CD4-positive, alpha-beta T cell treated with Interleukin-4 for 1 hour (primary cell): ENCODE measurements at places on chromosomes 5 and 9.

- no peak for DNase-seq
Measured at GRCh38 chr9:104808035-104808614, 44.2 kb downstream of the NIPSNAP3B start.

DNA sequence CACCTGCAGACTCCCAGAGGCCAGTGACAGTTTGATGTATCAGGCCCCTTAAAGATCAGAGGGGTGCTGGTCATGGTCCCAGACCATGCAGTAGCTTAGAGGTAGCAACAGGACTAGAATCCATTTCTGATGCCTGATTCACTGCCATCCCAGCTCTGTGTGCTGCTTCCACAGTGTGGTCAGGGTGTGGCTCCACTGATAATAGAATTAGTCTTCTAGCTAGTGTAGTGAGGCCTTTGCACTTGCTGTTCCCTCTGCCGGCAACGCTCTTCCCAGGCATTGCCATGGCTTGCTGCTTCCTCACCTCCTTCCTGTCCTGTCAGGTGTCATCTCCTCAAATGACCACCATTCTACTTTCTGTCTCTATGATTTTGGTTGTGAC, 15.8 kb downstream of the PPARGC1B start:
- DNase-seq: no peak

DNA sequence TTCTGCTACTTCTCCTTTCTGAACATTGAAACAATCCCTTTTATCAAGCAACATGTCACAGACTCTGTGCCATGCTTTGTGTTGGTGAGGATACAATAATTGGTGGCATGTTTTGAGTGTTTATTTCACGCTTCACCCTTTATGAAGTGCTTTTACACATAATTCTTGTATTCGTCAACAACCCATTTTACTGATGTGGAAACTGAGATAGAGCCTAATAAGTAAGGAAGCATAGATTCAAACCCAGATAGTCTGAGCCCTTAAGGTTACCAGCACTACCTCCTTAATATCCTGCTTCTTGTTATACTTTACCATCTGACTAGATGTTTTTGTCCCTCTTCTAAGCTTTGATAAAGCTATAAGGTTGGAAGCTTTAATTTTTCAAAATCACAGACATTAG, 49.3 kb upstream of the TTC23L start:
- DNase-seq: no peak

- DNase-seq: no peak
Measured at GRCh38 chr9:127535834-127536233, 76.2 kb upstream of the STXBP1 start.

DNA sequence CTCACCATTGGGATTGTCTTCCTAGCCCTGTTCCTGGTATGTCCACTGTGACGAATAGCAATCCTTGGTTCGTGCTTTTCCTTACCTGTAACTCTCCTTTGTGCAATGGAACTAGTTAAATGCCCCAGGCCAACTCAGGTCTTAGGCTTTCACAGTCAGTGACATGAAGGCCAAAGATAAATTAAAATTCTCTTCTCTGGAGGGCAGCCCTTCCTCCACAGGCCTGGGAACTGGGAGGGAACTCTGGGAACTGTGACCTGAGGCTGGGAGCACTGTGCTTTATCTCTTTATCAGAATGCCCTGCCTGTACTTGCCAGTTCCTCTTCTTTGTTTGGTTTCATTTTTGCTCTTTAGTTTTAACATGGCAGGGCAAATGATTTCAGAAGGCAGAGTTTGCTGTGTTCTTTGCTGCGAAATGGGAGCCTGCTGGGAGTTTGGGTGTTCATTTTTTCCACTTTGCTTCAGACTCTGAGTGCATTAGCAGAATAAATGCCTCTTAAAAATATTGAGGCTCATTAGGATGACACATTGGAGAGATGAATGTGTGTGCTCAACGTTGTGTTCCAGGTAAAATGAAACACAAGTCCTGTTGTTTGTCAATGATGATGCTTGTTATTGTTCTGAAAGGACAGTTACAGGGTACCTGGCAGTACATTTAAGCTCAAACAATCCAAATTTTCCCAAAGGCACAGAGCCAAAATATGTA, 118.1 kb downstream of the NUDT12 start:
- no peak for DNase-seq

- DNase-seq: peak; percentile 43
Measured at GRCh38 chr5:82641331-82642003, 363.3 kb upstream of the RPS23 start.

- no peak for DNase-seq
Measured at GRCh38 chr9:125243792-125244260, 2.7 kb upstream of the HSPA5 start.

GRCh38 chr9:3032898-3033297, 189.0 kb upstream of the PUM3 start:
- no peak for DNase-seq

GRCh38 chr5:87099291-87099839, 168.3 kb upstream of the RASA1 start:
- no peak for DNase-seq

- no peak for DNase-seq
Measured at GRCh38 chr5:95884017-95884325, 61.4 kb upstream of the GLRX start.

DNA sequence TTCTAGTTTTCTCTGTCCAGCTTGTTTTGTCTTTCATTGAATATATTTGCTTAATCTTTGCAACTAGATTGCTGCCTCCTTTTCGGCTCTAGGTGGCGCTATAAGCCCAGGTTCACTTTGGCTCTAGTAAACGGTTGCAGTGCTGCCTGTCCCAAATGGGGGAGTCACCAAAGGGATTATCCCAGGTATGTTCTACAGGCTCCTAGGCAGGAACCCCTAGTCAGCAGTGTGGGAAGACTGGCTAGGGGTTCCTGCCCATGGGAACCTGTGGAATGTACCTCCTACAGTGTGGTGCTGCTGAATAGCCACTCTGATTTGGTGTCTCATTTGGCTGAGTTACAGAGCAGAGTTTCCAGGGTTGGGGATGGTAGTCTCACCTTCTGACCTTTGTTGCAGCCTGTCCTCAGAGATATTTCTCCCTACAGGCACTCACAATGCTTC, 85.2 kb downstream of the ARSB start:
- DNase-seq: no peak

GRCh38 chr5:86838083-86838482, 220.3 kb downstream of the COX7C start:
- DNase-seq: no peak
